Fibroblast of lung (primary cell): ENCODE measurements at places on chromosomes 5 and 9.

DNA sequence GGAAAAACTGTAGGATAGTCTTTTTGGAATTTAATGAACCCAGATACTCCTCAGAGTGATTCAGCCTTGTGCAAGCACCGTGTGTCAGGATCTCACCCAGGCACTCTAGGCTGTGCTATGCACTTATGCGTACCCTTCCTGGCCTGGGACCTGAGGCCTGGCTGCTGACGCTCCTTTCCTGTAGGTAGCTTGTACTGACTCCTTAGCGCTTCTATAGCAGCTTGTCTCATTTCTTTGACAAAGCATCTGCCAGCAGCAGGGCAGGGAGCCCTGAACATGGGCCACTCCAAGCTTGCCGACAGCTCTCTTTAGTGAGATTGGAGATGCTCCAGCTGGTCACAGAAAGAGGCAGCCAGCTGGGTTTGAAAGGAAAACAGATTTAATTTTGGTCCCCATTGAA lies 147.3 kb downstream of the SGCD start:
- DNase-seq, result peak; percentile 40

DNA sequence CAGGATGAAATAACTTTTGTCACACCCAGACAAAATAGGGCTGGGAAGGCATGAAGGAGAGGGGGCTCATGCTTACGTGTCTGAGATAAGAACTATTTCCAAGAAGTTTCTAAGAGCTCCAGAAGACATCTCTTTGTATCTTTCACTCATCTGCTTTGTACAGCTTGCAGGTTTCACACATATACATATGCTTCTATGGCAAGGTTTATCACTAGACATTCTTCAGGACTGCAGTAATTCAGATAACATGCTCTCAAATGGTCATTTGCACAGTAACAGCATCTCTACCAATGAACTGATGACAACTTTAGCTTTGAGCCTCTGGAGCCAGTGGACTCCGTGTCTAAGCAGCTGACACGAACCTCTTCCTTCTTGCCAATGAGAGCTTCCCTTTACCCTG lies 3.2 kb downstream of the OR1J1 start:
- no peak for DNase-seq

- peak; percentile 85 for DNase-seq
Measured at GRCh38 chr5:128920345-128921215, 44.7 kb upstream of the SLC27A6 start.

DNA sequence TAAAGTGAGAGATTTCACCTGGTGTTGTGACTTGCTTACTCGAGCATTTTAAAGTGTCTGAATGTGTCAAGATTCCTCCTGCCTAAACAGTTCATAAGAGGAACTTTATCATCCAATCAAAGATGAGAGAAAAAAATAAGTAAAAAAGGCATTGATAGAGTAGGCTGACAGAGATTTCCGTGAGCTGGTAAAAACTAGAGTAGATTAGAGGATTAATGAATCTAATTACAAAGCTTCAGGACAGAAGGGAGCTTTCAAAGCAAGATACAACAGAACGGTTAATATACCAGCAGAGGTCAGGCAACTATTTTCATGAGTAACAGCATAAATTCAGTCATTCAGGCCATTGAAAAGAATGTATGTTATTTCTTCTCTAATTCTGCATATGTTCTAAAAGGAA lies 91.5 kb downstream of the ADAMTS6 start:
- peak; percentile 10 for DNase-seq

GRCh38 chr5:16726538-16726946 lies 109.7 kb upstream of the RETREG1 start:
- peak; percentile 56 for DNase-seq

- DNase-seq, result no peak
Measured at GRCh38 chr5:172005708-172006320, 624 bp downstream of the FBXW11 start.

GRCh38 chr5:169917500-169917899 lies 62.8 kb downstream of the INSYN2B start:
- no peak for DNase-seq

GRCh38 chr5:146337264-146337904 lies 1.3 kb upstream of the POU4F3 start:
- DNase-seq, result no peak

GRCh38 chr9:37746448-37747270 lies 6.9 kb upstream of the TRMT10B start:
- DNase-seq, result peak; percentile 37

GRCh38 chr9:98869866-98870265 lies 62.4 kb downstream of the GALNT12 start:
- no peak for DNase-seq

DNA sequence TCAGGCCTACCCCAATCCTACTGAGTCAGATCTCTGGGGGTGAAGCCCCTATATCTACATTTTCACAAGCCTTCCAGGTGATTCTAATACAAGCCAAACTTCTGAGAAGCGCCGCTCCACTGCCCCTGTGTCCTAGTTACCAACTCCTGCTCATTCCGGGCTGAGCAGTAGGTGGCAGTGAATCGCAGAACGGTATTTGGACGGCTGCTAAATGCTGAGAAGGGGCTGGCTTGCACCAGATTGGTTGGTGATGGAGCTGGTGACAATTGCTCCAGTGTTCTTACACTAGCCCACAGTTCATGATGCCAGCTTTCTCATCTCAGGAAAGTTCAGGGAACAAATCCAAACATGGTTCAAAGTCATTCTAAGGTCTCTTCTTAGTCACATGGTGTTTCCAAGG lies 31.1 kb upstream of the FGF1 start:
- peak; percentile 62 for DNase-seq

DNA sequence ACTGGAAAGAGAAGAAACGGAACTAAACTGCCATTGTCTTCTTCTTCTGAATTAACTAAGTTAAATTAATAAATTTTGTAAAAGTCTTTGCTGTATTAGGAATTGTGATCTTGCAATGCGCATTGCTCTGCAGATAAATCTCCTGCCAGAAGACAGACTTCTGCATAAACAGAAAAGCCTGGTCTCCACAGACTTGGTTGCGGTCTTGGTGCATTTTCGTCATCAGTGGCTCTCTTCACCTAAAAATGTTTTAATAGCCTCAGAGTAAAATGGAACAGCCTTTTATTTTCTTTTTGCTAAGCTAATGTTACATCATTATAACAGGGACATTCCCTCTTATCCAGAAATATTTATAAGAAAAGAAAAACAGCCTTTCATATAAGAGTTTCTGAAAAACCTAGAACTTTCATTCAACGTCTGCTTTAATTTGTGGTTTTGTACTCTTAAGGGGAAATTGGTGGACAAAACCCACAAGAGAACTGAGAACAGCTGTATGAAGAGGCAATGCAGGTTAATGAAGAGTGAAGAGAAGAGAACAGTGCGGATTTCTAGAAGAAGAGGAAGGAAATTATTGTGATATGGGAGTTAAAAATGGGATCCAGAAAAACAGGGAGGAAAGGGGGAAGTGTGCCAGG lies 10.1 kb downstream of the IFNA5 start:
- no peak for DNase-seq

GRCh38 chr9:36992501-36993316 lies 41.4 kb downstream of the PAX5 start:
- no peak for DNase-seq

DNA sequence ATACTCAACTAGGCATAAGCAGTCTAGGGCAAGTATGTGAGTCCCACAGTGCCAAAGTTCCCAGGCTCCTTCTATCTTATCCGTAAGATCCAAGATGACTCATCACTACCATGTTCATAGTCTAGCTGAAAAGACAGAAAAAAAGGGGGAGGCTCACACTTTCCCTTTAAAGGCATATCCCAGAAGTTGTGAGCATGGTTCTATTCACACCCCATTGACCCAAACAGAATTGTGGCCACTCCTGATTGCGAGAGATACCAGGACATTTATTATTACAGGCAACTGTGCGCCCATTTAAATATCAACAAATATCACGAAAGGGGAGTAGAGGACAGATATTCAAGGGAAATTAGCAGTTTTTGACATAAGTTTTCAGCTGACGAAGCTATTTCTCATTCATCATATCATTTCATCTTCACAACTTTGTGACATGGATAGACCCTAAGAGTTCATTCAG lies 8.1 kb upstream of the PFDN1 start:
- DNase-seq, result peak; percentile 97

- no peak for DNase-seq
Measured at GRCh38 chr5:104845541-104845940, 1283.0 kb upstream of the NUDT12 start.

- DNase-seq, result no peak
Measured at GRCh38 chr9:2486988-2487387, 134.6 kb upstream of the VLDLR start.

DNA sequence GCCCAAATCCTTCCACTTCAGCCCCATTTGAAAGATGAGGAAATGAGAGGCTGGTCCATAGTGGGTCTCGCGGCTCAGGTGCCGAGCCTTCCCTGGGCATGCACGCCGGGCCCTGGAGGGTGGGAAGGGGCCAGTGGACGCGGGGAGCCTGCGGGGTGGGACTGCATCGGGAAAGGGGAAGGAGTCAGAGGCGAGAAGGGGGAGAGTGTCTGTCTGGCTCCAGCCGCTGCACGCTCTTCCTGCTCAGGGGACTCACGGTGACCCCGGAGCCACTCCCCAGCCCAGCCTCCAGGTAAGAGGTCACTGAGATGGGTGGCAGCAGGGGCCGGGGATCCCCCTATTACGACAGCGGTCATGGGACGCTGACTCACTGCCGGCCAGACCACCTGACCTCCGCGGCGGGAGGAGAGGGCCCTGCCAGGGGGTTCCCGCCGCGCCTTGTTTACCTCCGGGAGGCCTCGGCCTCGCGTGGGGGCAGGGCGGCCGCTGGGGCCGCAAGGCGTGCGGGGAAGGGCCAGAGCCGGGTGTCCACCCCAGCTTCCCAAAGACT lies 1.9 kb upstream of the SQSTM1 start:
- DNase-seq, result peak; percentile 90

DNA sequence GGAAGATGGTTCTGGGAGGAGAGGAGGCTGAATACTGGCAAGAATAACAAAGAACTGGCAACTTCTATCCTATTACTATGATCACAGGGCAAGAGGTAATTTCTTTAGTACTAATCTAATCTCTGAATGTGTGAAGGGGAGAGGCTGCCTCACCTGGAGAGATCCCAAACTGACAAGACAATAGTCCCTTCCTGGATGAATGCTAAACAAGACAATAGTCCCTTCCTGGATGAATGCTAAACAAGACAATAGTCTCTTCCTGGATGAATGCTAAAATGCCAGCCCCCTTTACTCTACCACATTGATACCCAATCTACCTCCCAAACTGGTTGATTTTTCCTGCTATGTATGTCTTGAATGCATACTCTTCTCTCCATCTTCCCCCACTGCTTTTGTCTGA lies 145.2 kb downstream of the SIL1 start:
- DNase-seq, result no peak

DNA sequence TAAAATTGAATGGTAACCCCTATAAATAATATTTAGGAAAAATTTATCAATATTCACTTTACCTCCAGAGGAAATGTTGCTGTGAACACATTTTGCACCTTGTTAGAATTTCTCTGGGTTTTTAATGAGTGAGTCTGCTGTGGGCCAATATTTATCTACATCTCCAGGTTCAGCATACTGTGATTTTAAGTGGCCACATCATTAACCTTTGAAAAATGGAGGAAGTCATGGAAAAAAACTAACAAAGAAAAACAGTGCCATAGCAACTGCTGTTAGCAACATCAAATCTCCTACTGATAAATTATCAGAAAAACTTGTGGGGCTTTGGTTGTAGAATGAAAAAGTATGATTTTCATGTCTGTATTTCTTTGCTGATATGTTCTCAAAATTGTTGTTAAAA lies 55.0 kb downstream of the CD180 start:
- DNase-seq, result no peak

DNA sequence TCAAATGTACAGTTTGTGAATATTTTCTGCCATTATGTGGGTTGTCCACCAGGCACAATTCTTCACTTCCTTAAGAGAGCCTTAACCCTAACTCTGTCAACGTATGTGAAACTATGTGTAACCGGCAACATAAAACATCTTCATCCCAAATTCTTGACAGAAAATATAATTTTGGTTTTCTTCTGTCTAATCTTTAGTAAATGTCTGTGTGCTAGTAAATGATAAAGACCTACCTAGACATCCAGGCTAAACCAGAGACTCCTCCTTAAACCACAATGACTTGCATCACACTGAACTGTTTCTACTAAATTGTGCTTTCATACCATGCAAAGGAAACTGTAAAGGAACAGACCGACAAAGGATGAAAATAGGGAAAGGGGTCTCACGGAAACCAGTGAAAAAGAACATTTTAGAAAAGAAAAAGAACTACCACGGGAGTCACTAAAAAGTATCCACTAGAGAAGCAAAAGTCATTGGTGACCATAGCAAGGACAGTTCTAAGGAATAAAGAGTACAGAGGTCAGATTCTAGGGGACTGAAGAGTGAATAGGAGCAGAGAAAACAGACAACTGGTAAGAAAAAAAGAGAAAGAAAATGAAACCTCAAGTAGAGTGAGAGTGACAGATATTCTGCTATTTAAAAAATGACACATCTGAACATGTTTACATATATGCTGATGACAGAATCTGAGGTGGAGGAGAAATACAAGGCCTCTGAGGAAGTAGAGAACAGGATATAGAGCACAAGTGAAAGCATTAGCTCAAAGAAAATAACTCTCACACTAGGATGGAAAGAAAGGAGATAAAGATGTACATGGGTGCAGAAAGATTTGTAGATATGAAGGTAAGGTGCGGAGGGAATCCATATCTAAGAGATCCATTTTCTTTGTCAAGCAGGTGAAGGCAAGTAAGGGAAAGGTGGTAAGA lies 49.4 kb downstream of the FNIP1 start:
- peak; percentile 24 for DNase-seq

- DNase-seq, result no peak
Measured at GRCh38 chr5:77259476-77259875, 49.0 kb downstream of the PDE8B start.

DNA sequence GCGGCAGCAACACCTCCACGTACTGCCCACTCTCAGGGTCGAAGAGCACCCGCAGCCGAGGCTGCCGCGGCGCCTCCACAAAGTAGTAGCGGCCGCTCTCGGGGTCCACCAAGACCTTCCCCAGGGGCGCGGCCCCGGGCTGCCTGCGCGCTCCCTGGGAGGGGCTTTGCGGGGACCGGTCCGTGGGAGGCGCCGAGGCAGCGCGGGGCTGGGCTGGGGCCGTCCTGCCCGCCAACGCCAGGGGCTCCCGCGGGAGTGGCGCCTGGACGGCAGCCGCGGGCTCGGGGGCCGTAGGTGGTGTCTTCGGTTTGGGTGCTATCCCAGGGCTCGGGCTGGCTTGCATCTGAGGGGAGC lies 2.6 kb upstream of the MZB1 start:
- DNase-seq, result no peak

- DNase-seq, result no peak
Measured at GRCh38 chr5:141812512-141812911, 65.7 kb downstream of the PCDH1 start.
